Immature natural killer cell (primary cell): ENCODE measurements at places on chromosomes 3 and 15. TPM values are rescaled to one million over a fixed set of nuclear protein-coding genes. Genes with fewer than 3 reads are reported as not detected.

- no peaks in the 10 kb centered on the region for H3K36me3 ChIP-seq
- no peak for DNase-seq
- H3K27me3 ChIP-seq, result peaks cover 14% of the 10 kb centered on the region
- no peak overlapping the region for H3K27ac ChIP-seq
- H3K4me3 ChIP-seq, result no peak overlapping the region
Measured at GRCh38 chr3:134360046-134360445, 14.2 kb downstream of the AMOTL2 start.

GRCh38 chr3:125213946-125214542 is 1.5 kb upstream of the SLC12A8 start:
- DNase-seq, result no peak
- no peaks in the 10 kb centered on the region for H3K36me3 ChIP-seq
- H3K27me3 ChIP-seq, result peaks cover 4% of the 10 kb centered on the region
- H3K4me1 ChIP-seq, result peaks cover 20% of the 10 kb centered on the region

GRCh38 chr15:28114721-28115622 is 15.9 kb upstream of the OCA2 start:
- no peak overlapping the region for H3K4me3 ChIP-seq
- peaks cover 5% of the 10 kb centered on the region for H3K27me3 ChIP-seq
- peaks cover 6% of the 10 kb centered on the region for H3K4me1 ChIP-seq
- DNase-seq, result no peak

DNA sequence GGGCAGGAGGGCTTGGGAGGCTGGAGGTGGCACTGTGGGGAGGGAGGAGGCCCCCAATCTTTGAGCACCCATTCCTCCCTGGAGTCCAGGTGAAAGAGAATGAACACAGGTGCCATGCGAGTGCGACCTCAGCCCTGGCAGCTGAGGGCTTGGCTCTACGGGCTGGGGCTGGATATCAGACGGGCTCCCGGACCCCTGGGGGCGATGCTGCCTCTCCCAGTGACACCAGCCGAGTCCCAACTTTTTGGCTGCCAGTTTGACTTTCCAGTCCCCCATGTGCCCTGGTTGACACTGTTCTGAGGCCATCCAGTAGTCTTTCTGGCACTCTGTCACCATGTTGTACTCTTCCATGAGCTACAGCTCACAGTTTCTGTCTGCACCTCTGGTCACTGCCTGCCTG is 1.2 kb downstream of the VILL start:
- no peak overlapping the region for H3K27ac ChIP-seq
- no peak overlapping the region for H3K4me3 ChIP-seq
- H3K27me3 ChIP-seq, result peaks cover 2% of the 10 kb centered on the region
- peaks cover 36% of the 10 kb centered on the region for H3K4me1 ChIP-seq
- peaks cover 7% of the 10 kb centered on the region for H3K36me3 ChIP-seq

DNA sequence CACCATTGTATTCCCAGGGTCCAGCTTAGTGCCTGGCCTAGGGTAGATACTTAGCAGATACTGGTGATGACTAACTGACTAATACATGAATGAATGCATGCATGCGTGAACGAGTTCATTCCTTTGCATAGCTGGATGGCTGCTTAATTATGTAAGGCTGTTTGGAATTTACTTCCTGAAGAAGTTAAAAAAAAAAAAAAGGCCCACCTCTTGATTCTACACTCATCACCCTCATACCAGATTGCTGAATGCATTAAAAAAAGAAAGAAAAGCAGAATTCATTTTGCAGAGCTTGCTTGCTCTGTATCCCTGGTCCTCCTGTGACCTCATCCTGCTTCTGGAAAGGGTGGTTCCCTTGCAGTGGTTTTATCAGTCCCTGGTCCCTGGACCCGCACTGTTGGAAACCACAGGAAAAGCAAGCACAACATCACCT is 277.6 kb upstream of the CFAP20DC start:
- no peak overlapping the region for H3K4me3 ChIP-seq
- no peaks in the 10 kb centered on the region for H3K27me3 ChIP-seq
- no peak for DNase-seq
- H3K27ac ChIP-seq, result no peak overlapping the region
- H3K4me1 ChIP-seq, result no peaks in the 10 kb centered on the region
- no peaks in the 10 kb centered on the region for H3K36me3 ChIP-seq

- peaks cover 2% of the 10 kb centered on the region for H3K27me3 ChIP-seq
- no peak for DNase-seq
- H3K36me3 ChIP-seq, result no peaks in the 10 kb centered on the region
- H3K27ac ChIP-seq, result no peak overlapping the region
- peaks cover 8% of the 10 kb centered on the region for H3K4me1 ChIP-seq
Measured at GRCh38 chr15:29452881-29453731, 183.5 kb upstream of the NSMCE3 start.

The IQCF6 gene
- not detected for polyA plus RNA-seq

The SLC9C1 gene
- not detected for polyA plus RNA-seq

The WDR76 gene
- polyA plus RNA-seq, result 8.6 TPM
